AG04449 (cell line): ENCODE measurements at places on chromosomes 11 and 22.

- DNase-seq, result no peak
Measured at GRCh38 chr11:47220401-47220821, 5.6 kb downstream of the DDB2 start.

DNA sequence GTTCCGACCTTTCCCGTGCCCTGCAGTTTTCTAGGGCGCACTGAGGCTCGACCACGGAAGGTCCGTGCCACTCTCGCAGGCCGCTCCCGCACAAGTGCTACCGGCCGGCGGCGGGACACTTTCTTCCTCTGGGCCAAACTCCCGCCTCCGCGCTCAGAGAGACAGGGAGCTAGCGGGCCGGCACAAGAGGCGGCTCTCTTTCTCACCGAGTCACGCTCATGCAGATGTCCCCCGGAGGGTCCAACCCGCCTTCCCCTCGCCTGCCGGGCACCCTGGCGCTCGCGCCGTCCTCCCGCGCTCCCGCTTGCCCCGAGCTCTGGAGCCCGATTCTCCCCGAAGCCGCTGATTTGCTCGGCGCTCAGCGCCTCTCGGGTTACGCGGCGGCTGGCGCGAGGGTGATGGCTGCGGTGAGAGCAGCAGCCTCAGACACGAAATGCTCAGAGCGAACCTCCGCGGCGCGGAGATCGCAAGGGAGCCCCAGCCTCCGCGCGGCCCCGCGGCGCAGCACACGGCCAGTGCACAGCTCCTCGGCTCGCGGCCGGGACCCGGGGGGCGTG lies 1.0 kb downstream of the LMO1 start:
- DNase-seq, result no peak

GRCh38 chr11:9396752-9397151 lies 12.3 kb downstream of the IPO7 start:
- DNase-seq, result no peak

DNA sequence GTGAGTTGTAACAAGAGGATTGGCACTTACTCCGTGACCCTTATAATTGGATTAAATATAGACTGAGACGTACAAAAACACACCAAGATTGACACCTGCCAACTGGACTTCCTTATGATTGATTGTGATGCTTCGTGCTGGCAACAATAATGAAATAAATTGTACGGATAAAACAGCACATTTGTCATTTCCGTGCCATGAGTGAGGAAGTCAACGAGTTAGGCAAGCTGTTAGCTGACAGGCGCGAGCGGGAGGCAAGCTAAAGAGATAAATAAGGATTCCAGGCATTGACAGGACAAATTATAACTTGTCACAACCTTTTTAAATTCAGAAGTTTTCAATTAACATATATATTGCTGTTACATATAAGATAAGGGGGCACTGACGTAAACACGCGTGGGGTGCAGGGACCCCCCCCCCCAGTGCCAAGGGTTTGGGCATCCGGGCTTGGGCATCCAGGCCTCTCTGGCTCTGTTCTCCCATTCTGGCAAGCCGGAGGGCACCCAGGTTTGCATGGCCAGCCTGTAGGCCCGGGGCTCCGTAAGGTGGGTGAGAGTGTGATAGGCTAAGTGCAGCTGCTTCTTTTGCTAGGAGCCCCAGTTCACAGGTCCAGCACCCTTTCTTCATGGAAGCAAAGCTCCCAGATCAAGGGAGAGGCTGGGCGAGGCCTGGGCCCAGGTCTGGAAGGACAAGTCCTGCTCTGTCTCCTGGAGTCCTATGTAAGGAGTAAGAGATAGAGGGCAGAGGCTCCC lies 11.2 kb upstream of the PAX6 start:
- DNase-seq, result no peak

GRCh38 chr11:26622181-26622580 lies 50.1 kb upstream of the MUC15 start:
- DNase-seq, result no peak

- no peak for DNase-seq
Measured at GRCh38 chr11:134815404-134815803, 403.4 kb upstream of the B3GAT1 start.

DNA sequence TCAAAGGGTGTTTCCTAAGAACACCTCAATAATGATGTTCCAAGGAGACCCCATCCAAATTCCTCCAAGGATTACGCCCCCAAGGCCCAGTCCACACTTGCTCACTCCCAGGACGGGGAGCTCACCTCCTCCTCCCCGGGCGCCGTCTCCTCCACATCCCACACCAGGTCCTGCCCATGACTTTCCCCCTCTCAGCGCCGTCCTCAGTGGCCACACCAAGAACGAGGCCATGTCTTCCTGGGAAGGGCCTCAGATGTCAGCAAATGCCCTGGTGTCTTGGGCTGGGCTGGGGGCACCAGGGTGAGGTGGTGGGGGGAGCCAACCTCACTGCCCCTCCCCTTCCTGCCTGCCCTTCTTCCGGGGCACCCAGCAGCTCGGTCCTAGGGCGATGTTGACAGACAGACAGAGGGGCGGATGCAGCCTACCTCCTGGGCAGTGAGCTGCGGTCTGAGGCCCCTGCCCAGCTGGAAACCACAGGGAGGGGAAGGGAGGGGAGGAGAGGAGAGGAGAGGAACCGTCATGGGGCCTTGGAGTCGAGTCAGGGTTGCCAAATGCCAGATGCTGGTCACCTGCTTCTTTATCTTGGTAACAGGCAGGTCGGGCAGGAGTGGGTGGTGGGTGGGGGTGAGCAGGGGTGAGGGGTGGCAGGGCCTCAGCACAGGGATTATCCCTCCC lies at the start of the genes C11orf21 and TSPAN32:
Gene C11orf21 (minus strand): TSS at position 288 of the 675 bp plus-strand sequence. CDS start 110 bp downstream, at position 178.
Gene TSPAN32 (plus strand): TSS at position 383 of the 675 bp plus-strand sequence. CDS start 137 bp downstream, at position 520.
- DNase-seq, result no peak

GRCh38 chr11:73187854-73188253 lies 30.2 kb upstream of the P2RY2 start:
- no peak for DNase-seq
